ENCODE measurements at places on chromosomes 6 and 20.

GRCh38 chr6:53347921-53348370 lies 804 bp downstream of the ELOVL5 start:
- DNase-seq = peak; percentile 63

- no peak for DNase-seq
These were observed 368.9 kb downstream of the UTRN start for GRCh38 chr6:144653885-144654505.

DNA sequence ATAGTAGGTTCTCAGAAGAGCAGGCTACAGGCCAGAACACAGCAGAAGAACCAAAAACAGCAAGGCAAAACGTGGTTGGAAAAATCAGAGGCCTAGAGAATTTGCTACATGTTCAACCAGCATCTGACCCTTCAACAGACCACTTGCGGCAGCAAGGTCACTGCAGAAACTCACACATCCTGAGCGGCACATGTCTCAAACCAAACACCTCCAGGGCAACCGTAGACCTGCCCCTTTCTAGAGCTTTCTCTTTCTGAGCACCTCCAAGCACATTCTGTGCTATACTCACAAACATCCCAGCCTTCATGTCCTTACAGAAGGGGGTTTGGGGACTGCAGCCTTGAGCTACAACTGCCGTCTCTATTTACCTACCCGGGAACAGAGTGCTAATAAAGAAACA lies 52.6 kb downstream of the GFOD1 start:
- DNase-seq = no peak

- no peak for DNase-seq
These were observed 1.0 kb downstream of the BFSP1 start for GRCh38 chr20:17530153-17530552.

DNA sequence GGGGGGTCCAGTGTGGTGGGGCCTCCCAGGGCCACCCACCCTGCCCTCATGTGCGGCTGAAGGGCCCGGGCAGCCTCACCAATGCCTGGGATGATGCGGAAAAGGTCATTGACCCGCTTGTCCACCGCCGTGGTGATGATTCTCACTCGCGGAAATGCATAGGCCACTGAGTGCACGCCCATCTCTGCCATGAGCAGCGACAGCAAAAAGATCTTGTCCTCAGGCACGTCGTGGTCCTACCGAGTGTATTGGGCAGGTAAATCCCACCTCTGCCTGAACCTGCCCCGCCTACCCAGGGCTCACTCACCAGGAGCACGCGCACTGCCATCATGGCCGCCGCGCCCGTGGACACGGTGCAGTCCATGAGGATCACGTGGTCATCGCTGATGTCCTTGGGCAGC lies 16.1 kb downstream of the UCKL1 start:
- no peak for DNase-seq

DNA sequence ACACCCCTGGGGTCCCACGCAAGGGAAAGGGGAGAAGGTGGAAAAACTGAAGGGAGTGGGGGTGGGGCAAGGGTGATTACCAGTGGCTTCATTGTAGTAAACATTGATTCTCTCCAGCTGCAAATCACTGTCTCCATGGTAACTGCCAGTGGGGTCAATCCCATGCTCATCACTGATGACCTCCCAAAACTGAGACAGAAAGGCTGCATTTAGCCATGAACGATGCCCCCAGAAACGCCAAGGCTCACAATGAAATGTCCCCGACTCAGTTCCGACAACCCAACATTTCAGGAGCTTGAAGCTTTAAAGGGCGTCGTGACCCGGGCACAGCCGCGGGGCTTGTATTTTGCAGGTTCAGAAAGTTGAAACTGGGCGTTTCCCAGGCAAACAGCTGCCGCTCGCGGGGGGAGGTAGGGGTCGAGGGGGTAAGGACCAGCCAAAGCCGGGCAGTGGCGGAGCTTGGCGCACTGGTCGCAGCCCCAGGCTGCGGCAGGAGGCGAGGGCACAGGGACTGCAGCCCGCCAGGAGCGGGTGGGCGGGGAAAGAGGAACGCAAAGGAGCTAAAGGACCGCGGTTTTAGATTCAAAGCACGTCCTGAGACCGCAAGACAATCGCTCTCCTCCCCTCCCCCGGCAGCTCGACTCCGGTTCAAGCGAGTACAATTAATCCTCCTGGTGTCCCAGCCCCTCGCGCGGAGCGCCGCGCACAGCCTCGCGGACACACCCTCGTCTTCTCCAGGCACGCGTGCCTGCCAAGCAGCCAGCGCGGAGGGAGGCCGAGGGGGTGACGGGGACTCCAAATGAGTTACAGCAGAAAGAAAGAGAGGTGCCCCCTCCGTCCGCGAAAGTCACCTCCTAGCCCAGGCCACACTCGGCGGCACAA lies 731 bp downstream of the TUBB2B start:
- no peak for DNase-seq

DNA sequence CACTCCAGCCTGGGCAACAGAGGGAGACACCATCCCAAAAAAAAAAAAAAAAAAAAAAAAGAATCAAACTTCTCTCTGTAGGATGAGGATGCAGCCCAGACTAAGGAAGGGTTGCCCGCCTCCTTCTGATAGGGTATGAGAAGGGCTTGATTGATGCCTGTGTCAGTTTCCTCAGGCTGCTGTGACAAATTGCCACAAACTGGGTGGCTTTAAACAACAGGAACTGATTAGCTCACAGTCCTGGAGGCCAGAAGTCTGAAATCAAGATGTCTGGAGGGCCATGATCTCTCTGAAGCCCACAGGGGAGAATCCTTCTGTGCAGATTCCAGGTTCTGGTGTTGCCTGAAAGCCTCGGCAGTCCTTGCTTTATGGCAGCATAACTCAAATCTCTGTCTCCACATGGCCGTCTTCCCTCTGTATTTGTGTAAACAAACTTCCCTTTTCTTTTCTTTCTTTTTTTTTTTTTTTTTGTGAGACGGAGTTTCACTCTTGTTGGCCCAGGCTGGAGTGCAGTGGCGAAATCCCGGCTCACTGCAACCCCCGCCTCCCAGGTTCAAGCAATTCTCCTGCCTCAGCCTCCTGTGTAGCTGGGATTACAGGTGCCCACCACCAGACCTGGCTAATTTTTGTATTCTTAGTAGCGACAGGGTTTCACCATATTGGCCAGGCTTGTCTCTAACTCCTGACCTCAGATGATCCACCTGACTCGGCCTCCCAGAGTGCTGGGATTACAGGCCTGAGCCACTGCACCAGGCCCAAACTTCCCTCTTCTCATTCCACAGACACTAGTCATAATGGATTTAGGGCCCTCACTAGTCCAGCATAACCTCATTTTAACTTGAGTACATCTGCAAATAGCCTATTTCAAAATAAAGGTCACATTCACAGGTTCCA lies 11.2 kb upstream of the CDK19 start:
- no peak for DNase-seq

GRCh38 chr20:1619861-1620444 lies at the start of gene SIRPB1:
SIRPB1 (minus strand) TSS chr20:1620009; CDS start chr20:1619944, 65 bp downstream.
- no peak for DNase-seq

DNA sequence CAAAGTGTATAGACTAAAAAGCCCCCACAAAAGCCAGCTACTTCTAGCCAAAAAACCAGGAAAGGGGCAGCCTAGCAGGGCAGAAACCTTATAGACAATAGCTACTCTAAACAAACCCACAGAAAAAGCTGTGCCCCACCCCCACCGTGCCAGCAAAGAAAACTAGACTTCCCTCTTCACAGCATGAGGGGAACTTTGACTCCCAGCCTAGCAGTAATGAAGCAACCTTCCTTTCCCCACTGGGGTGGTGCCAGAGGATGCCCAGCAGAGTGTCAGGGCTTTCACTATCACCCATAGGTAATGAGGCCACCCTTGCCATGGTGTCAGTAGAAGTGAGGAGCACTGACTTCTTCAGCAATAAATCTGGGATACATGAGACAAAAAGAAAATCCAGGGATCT lies 99.0 kb upstream of the LGSN start:
- DNase-seq = no peak

- no peak for DNase-seq
These were observed 8.7 kb downstream of the SGK1 start for GRCh38 chr6:134309227-134309626.

- no peak for DNase-seq
These were observed 193.9 kb downstream of the ZDHHC14 start for GRCh38 chr6:157574851-157575424.

DNA sequence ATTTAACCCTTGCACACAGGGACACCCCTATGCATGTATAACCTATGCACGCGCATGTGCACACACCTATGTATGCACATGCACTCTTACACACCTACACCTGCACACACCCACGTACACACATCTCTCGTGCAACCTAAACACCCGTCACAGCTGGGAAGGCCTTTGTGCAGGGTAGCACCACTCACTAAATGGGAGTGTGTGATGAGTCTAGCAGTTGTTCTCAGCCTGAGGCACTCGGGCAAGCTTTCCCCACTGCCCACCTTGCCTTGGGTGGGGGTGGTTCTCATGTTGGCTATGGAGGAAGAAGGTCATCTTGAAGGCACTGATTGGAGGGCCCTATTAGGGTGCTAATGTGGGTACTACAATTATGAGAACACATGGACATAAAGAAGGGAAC lies 85.8 kb downstream of the DLL1 start:
- no peak for DNase-seq

DNA sequence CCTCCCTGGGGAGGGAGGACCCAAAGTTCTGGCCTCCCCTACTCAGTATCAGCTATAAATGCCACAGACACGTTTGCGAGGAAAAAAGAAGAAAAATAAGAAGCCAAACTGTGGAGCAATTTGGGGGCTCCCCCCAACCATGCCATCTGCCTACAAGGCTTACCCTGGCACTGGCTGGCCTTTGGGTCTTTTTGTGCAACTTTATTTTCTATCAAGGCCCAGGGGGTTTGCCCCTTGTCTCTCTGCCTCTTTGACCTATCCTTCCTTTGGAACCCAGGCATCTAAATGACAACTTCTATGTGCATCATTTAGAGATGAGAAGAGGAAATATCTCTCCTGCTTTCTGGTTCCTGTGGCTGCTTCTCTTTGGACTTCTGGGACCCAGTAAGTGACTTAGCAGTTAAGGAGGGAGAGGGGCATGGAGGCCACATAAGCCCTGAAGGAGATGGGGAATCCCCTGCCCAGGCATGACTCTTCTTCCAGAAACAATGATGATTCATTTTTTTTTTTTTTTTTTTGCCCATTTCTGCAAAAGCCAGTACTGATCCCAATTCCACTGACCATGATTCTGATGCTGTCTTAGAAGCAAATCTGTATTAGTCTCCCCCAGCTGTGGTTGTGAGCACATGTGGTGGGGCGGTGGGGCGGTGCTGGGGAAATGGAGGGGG lies at the start of gene MUC22:
Gene MUC22, plus strand, starts transcription at position 82 of the 668 bp plus-strand sequence. Its CDS starts 233 bp downstream, at position 315.
- no peak for DNase-seq

GRCh38 chr6:28657769-28658465 lies 132.2 kb downstream of the GPX5 start:
- DNase-seq = no peak

- DNase-seq = no peak
These were observed 3.3 kb downstream of the TM9SF4 start for GRCh38 chr20:32112841-32113240.
